Right kidney (tissue), 9 donors: ENCODE measurements at places on chromosomes 3 and 15.
A peak's percentile ranks its signal among the peaks of the same experiment; 100 is the strongest.

GRCh38 chr15:55786341-55786740 is 43.4 kb upstream of the PRTG start:
- DNase-seq: no peak

GRCh38 chr3:197713477-197713822 is 23.3 kb downstream of the RUBCN start:
- DNase-seq: no peak

DNA sequence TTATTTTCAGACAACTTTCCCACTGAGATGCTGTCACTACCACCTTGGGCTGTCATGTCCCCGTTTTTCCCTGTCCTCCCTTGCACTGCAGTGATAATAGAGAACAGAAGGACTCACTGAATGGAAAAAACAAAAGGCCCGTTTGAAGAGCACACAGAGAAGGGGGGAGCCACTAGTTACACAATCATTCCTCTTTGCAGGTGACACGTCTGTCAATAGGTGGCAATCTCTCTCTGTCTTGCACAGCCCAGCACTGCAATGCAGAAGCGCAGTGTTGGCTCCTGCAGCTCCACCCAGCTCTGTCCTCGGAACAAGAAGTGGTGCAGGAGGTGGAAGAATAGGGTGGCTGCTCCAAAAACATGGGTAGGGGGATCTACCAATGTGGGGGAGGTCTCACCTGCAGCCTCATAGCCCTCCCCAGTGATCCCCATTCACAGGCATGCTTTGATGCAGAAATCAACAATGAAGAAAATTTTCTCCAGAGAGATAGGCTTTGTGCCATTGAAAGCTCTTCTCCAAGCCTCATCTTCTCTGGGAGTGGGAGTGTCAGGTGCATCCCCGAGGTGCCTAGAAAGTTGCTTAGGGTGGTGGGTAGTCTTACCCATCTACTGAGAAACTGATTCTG is 31.8 kb downstream of the FSTL1 start:
- peak; percentile 40 for DNase-seq

DNA sequence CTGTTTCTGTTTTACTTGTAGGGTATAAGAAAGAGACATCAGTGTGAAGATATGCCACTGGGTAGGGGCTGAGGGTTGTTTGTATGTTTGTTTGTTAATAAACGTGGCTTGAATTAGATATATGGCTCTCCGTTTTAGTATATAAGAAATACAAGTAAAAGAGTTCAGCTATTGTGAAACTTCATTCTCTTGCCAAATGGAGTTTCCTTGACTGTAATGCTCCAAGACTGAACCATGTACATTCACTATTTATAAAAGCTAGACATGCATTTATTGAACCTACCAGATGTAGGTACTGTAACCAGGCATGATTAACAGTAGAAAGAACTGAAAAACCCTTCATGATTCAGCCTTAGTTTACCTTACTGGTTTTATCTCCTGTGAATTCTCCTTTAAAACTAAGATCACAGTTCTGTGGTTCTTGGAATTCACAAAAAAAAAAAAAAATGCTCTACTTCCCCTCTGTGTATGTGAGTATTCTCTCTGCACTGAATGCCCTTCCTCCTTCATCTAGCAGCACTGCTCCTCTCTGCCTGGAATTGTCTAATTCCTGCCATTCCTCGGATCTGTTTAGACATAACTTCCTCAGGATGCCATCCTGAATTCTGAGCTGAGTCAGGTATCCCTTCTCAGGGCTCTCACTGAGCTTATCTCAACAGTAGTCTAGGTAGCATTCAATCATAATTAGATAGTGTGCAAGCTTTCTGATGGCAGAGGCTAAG is 504.4 kb downstream of the FHIT start:
- DNase-seq: no peak

- no peak for DNase-seq
These were observed 83.9 kb upstream of the PROK2 start for GRCh38 chr3:71868876-71869275.

- DNase-seq: no peak
These were observed 966 bp downstream of the ALAS1 start for GRCh38 chr3:52198643-52199608.

GRCh38 chr3:141387516-141387915 is 19.2 kb downstream of the ZBTB38 start:
- no peak for DNase-seq

DNA sequence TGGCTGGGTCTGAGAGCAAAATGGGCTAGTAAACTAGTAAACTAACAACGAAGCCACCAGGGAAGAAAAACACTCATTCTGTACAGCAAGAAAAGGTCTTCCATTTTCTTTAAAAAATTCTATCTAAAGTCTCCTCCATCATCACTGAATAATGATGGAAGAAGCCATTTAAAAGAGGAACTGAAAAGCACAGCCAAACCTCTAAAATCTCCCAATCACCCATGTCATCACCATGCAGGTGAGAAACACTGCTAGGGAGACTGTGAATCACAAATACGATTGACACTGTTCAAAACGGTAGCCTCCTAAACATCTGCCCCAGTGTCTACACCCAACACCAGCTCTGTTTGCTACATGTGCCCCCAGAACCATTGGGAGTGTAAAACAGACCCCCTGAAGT is 140.4 kb downstream of the RORA start:
- no peak for DNase-seq

- DNase-seq: no peak
These were observed 102.9 kb downstream of the PDZRN3 start for GRCh38 chr3:73521734-73522336.

- no peak for DNase-seq
These were observed 119.6 kb downstream of the FMN1 start for GRCh38 chr15:33074942-33075341.

DNA sequence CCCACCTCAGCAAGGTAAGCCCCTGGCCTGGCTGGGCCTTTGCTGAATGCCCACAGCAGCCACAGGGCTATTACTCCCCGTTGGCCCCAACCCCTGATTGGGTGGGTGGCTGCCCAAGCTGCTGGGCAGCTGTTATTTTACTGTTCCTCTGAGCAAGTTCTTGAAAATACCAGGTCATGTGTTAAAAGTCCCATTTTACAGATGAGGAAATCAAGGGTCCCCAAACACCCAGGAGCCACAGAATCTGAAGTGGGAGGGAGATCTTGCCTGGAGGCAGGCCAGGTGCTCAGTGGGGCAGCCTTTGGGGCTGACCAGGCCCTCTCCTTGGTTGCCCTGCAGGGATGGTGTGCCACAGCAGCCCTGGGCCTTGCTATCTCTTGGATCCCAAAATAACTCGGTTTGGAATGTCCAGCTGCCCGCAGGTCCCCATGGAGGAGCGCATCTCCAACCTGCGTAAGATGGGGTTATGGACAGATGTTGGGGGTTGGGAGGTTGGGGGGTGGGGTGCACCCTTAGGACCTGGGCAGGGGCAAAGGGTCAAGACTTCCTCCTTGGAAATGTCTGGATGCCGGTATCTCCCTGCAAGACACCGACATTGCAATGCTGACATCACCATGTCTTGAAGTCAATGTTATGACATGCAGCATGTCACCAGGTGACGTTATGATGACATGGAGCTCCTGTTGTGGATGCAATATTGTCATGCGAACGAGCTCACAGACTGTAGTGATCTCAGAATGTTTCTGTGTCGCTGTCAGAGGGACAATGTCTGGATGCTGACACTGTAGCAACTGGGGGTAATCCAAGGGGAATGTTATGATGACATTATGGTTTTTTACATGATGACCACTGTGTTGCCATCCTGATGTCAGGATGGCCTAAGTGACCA is 13.3 kb upstream of the CSPG4 start:
- DNase-seq: no peak

DNA sequence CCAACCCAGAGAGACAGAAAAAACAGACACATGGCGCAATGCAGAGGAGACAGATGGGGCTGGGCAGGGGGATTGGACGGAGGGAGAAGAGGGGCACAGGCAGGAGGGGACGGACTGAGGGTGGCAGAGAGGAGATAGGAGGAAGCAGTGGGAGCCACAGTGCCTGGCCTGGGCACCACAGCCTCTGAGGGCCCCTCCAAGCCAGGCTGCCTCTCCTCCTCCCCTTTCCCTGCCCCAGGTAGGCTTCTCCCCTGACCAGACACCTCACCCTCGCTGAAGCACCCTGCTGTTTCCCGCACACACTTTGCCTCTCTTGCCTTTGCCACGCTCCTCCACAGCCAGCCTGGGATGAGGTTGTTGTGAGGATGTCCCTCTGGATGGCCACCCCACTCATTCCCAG is 84.0 kb upstream of the PRR20G start:
- DNase-seq: no peak

DNA sequence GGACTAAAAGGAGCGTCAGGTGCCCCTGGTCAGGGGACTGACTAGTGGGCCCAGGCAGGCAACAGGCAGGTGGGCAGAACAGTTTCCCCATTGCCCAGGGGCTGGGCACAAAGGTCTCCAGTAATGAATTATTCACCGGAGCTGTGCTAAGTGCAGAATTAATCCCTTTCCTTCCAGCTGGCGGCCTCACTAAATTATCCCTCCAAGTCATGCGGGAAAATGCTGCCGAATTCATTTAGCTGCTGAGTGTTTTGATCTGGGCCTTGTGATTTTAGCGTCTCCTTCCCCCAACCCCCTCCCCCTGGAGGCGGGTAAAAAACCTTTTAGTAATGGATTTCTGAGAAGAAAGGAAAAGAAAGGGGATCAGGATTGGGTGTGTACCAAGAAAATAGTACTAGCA is 47.2 kb downstream of the CCDC33 start:
- DNase-seq: no peak

- no peak for DNase-seq
These were observed 466 bp downstream of the NFKBIZ start for GRCh38 chr3:101849714-101850245.
